ENCODE measurements at places on chromosomes 1 and 21.

- DNase-seq = no peak
These were observed 30.9 kb downstream of the PRSS38 start for GRCh38 chr1:227846265-227846858.

- no peak for DNase-seq
These were observed 12.9 kb downstream of the NRIP1 start for GRCh38 chr21:15051644-15052458.

GRCh38 chr1:57369889-57370288, 54.0 kb downstream of the DAB1 start:
- DNase-seq = no peak

DNA sequence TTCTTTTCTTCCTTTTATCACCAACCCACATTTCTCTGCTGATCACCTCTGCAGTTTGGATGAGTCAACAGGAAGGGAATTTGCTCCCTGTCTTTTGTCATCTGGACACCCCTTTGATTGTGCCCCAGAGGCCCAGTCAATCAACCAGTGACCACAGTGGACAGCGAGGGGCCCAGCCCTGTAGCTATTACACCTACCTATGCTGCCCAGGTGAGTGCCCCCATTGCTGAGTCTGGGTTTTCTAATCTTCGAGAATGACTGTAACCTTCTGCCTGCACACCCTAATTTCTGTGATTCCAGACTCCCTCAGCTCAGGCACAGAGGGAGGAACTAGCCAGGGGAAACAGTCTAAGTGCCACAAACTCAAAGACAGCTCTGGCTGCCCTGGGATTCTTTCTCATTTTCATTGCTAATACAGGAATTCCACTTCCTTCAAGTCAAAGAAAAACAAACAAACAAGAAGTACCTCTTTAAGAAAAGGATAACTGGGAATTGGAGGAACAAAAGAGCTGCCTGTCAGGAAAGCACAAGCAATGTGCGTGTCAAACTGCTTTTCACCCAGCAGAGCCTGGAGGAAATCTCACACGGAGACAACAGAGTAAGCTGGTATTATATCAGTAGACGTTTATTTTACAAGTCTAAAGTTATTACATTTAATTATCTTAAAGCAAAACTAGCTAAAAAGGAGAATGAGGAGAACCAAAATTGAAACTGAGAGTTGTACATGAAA, 311.1 kb downstream of the AJAP1 start:
- no peak for DNase-seq

DNA sequence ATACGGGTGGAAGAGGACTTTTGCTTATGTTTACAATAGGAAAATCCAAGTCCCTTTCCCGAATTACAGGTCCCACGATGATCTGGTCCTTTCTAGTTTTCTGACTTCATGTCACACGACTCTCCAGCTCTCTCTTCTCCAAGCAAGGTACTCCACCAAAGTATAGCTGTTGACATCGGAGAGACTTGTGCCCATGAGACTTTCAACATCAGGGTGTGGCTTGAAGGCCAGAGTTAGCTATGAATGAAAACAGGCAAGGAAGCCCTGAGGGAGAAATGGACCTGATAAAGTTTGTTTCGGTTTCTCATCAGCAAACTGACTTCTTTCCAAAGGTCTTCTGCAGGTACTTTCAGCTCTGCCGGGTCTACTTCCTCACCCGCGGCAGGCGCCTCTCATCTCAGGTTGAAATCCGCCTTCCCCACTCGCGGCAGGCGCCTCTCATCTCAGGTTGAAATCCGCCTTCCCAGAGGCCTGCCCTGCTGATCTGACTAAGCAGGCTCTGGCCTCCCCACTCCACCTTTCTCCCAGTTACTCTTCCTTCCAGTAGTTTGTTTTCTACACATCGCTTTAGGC, 2.1 kb upstream of the PER3 start:
- DNase-seq = no peak

DNA sequence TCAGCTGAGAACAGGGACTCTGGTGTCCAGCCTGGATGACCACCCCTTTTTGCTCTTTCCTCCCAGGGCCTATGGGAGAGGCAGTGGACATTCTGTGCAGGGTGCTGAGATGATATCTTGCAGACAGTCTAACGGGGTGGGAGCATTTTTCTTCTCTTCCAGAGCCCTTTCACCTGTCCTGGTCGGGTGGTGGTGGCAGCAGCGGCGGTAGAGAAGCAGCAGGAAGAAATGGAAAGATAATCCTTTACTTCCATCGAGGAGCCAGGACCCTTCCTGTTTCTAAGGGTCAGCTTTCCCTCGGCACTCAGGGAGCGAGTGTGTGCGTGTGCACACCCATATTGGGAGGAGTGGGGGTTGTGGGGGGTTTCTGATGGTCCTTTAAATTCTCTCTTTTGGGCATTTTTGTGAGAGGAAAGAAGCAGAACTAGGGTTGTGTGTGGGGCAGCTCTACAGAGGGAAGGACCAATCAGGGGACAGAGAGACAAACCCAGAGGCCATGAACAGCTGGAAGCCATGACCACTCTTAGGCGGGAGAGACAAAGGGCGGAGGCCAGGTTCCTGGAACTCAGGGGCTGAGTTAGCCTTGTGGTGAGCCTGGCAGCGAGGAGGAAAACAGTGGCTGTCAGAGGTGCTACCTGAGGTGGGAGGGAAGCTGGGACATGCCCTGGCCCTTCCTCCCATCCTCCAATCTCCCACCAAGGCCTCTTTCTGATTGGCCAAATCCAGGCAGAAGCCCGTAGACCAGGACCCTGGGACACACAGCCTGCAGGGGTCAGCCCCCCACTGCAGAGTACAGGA, 31.2 kb upstream of the CSF3R start:
- DNase-seq = no peak

DNA sequence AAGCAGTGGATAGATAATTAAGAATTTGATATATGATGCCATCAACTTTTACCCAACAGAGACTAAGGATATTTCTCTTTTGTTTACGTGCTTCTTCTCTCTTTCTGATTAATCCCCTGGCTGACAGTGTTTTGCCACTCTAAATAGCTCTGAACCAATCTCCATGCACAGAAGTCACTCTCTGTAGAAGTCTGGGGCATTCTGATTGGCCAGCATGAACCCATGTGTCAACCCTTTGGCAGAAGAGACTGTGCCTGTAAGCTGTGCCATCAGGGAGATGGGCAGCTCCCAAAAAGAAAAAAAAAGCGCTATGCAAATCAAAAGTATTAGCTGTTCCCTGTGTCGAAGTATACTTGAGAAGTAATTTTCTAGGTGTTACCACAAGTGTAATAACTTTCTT, 34.1 kb upstream of the NRIP1 start:
- DNase-seq = no peak

DNA sequence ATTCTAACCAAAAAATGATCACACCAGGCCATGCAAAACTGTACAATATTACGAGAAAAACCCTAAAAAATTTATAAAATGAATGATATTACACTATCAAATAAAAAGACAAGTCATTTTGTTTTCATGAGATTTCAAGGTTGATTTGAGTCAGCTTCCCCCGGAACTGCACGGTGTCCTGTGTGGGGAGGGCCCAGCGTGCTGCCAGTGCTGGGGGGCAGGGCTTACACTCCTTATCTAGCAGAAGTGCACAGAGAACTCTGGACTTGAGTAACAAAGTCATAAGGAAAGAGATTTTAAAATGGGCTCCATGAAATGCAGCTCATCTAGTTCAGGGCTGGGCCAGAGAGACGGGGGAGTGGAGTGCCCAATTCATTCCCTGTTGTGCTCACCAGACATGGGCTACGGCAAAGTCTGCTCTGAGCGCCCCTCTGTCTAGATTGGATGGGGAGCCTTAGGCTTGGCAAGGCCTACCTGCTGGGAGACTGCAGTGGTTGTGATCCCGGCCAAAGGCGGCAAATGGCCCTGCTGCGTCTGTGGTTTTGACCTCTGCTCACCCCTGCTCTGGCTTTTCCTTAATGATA, 50.1 kb downstream of the COQ8A start:
- DNase-seq = peak; percentile 47

- DNase-seq = no peak
These were observed 1.1 kb downstream of the SERBP1 start for GRCh38 chr1:67429011-67429527.

GRCh38 chr21:31360717-31361116, 16.7 kb upstream of the TIAM1 start:
- DNase-seq = no peak

DNA sequence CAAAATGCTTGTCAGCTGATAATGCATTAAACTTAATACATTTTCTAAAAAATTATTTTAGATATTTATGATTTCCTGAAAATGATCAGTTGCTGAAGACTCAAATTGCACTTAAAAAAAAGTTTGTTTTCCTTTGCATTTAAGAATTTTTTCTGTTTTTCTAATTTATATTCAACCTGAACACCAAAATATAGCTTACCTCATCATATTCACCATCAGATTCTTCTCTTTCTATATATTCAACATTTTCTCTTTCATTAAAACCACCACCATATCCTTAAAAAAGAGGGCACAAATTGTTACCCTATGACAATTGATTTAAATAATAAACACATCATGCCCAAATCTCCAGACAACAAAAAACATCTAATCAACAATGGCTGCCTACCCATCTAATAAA, 8.6 kb downstream of the ZRANB2 start:
- DNase-seq = no peak

- no peak for DNase-seq
These were observed 3.9 kb upstream of the CD1C start for GRCh38 chr1:158285756-158286241.

- no peak for DNase-seq
These were observed 79.6 kb downstream of the NME7 start for GRCh38 chr1:169288011-169288414.

All from kidney (tissue), 22 donors.